H1 (cell line): ENCODE measurements at places on chromosomes 6 and 20. TPM values are rescaled to one million over a fixed set of nuclear protein-coding genes. Genes with fewer than 3 reads are reported as not detected.

- no peak within 1 kb of the TSS for H3K27ac ChIP-seq
- peaks cover 14% of the 10 kb centered on the region; the same call in 1 of the 2 replicates for H3K27me3 ChIP-seq
- H3K4me3 ChIP-seq: peak within 1 kb of the TSS; percentile 91
- DNase-seq: no peak
- peaks cover 5% of the 10 kb centered on the region for H3K4me1 ChIP-seq
- no peaks in the 10 kb centered on the region for H3K36me3 ChIP-seq
Observed at GRCh38 chr6:151493804-151494234, at the start of gene CCDC170. Gene CCDC170 (plus strand): TSS chr6:151494017. CDS start chr6:151494129, 112 bp downstream.

DNA sequence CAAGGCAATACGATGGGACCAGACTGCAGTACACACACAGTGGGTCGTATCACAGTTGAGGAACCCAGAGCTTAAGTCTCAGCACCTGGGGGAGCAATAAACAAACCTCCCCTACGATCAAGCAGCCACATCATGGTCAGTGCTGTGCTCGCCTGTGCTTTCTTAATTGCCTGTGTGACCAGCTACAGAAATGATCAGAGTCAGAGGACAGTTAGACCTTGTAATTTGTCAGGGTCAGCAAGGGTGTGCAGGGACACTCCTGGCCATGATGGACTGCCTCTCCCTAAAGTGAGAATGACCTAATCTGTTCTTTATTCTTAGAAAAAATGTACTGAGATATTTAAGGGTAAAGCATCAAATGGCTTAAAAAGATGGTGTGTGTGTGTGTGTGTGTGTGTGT, 78.4 kb downstream of the OPRM1 start:
- no peaks in the 10 kb centered on the region for H3K27me3 ChIP-seq
- no peak overlapping the region for H3K4me3 ChIP-seq
- H3K36me3 ChIP-seq: no peaks in the 10 kb centered on the region
- no peak for DNase-seq
- no peaks in the 10 kb centered on the region for H3K4me1 ChIP-seq

DNA sequence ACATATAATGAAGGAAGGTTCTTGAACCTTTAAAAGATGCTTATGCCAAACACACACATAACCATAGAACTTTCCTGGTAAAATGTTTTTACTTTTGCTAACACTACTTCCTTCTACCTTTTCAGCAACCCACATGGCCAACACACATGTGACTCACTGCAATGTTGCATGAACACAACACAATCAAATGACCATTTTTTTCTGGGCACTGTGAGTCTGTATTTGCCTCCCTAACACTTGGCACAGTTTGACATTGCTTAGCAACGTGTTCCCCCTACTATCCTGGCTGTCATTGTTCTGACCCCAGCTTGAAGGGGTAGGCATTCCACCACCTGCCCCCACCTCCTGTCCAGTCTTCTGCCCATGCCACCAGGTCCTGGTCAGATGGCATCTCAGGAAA, 204.8 kb upstream of the PRND start:
- H3K4me1 ChIP-seq: no peaks in the 10 kb centered on the region
- no peaks in the 10 kb centered on the region for H3K27me3 ChIP-seq
- no peak overlapping the region for H3K4me3 ChIP-seq
- no peak overlapping the region for H3K27ac ChIP-seq

DNA sequence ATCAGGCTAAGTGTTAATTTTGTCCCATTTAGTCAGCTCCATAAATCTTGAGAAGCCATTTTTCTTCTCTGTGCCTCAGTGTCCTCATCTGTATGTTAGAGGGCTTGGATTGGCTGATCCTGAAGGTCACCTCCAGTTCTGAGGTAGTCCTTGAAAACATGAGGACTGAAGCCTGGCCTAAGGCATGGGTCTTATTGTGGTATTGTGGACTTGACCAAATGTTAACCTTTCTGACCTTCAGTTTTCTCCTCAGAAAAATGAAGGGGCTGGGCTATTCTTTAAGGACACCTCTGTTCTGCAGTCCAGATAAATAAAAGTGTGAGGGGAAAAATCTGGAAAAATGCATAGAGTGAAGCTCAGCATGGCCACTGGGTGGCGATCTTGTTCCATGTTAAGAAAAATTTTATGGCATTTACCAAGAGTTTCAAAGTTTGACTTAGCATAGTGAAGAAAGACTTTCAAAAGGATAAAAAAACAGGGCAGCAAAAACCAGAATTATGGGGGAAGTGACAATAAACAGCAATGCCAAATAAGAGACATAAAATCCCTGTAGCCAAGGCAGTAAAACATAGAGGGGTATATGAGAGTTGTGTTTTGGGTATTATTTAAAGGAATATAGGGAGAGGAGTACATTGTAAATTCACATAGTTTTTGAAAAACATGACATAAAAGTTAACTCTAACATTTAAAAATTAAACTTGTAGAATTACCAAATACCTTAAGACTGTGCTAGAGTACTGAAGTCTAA, 13.2 kb upstream of the TFB1M start:
- H3K36me3 ChIP-seq: no peaks in the 10 kb centered on the region
- no peaks in the 10 kb centered on the region for H3K4me1 ChIP-seq
- H3K27me3 ChIP-seq: no peaks in the 10 kb centered on the region
- H3K4me3 ChIP-seq: no peak overlapping the region
- DNase-seq: peak; percentile 63

ANKRD6 gene
- total RNA-seq: 11.0 and 12.8 TPM in 2 replicates
